ENCODE measurements at places on chromosomes 7 and 10.
A peak's percentile ranks its signal among the peaks of the same experiment; 100 is the strongest.

DNA sequence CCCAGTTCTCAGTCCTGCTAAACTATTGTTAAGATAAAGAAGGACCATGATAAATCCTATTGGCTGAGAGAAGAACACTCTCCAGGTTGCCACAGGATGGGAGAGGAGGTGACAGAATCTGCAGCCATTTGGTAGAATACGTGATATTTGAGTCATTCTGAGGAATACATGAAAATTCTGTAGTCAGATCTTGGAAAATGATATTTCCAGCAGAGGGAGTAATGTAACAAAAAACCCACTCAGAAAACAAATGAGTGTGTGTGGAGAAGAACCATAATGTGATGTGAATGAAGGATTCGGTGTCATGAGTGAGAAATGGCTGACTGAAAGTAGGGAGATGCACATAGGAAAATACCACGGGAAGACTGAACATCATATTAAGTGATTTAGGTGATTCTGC, 128.5 kb upstream of the PFKP start:
- no peak for DNase-seq

- DNase-seq = no peak
Observed at GRCh38 chr7:150402671-150403321, 23.7 kb downstream of the ZNF775 start.

GRCh38 chr7:17009007-17009719, 127.4 kb upstream of the AGR3 start:
- peak; percentile 64 for DNase-seq

GRCh38 chr10:28627102-28627501, 50.2 kb upstream of the BAMBI start:
- DNase-seq = no peak

- DNase-seq = no peak
Observed at GRCh38 chr10:89963451-89964102, 262.2 kb downstream of the KIF20B start.

- no peak for DNase-seq
Observed at GRCh38 chr7:129144834-129145668, 544 bp downstream of the TSPAN33 start.

DNA sequence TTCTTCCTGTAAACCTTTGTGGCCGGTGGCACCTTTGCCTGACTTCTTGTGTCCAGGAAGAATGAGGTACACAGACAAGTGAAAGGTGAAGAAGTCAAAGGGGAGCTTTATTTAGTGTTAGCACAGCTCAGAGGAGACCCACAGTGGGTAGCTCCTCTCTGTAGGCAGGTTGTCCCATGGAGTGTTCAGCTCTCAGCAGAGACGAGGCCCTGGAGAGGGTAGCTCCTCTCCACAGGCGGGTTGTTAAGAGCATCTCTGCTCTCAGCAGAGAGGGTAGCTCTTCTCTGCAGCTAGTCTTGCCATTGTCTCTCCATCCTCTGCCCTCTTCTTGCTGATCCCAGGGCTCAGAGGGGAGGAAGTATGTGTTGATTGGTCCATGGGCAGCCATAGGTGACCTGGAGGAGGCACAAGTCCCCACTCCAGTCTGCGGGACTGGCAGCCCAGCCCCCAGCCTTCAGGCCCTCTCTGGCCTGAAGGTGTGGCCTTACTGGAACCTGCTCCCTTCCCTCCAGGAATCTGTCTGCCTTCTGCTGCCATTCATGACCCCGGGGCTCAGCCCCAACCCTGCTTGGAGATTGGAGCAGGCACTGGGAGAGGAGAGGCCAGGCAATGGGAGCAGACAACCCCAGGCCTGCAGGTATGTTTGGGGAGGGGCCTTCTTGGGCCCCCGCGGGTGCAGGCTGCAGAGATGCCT, 24.5 kb downstream of the HHEX start:
- DNase-seq = no peak

DNA sequence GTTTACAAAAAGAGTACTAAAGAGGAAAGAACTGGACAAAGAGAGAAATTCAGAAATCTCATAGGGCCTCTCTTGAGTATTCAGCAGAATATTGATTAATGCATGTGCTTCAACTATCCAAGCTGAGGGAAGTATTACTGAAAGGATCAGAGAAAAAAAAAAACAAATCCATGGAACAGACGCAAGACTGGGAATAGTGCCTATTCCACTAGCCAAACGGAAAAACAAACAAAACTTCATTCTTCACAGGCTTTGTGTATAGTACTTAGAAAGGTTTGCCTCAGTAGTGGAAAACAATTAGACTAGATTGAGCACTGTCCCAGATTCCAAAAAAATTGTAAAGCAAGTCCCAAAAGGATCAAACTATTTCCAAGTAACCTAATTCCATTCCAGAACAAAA, 106.2 kb downstream of the TFEC start:
- peak; percentile 42 for DNase-seq

- DNase-seq = no peak
Observed at GRCh38 chr10:32530231-32530630, 84.3 kb downstream of the CCDC7 start.

GRCh38 chr7:53611043-53611442, 575.6 kb downstream of the POM121L12 start:
- no peak for DNase-seq

- DNase-seq = peak; percentile 71
Observed at GRCh38 chr7:131327049-131327625, 539 bp upstream of the MKLN1 start.

- DNase-seq = no peak
Observed at GRCh38 chr7:132255898-132256297, 320.4 kb downstream of the PLXNA4 start.
